ENCODE measurements at places on chromosomes 5 and 9.

GRCh38 chr5:170880084-170880483 is 18.3 kb downstream of the RANBP17 start:
- no peak for DNase-seq

DNA sequence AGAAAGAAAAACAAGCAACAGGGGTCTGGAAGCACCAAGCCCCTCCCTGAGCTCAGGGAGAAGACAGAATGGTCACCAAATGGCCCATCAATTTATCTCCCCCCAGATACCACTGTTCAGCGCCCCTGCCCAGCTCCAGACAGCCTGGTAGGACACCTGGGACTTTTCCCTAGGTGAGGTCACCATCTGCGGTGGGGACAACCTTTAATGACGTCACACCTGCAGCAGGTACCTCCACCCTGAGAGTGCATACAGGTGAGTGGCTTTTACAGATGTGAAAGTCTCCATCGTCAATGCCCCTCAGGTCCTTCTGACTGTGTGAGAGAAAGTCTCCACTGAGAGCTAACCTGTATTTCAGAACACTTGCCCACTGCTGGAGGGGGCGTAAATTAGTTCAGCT is 34.3 kb upstream of the LAMC3 start:
- DNase-seq = peak; percentile 10

DNA sequence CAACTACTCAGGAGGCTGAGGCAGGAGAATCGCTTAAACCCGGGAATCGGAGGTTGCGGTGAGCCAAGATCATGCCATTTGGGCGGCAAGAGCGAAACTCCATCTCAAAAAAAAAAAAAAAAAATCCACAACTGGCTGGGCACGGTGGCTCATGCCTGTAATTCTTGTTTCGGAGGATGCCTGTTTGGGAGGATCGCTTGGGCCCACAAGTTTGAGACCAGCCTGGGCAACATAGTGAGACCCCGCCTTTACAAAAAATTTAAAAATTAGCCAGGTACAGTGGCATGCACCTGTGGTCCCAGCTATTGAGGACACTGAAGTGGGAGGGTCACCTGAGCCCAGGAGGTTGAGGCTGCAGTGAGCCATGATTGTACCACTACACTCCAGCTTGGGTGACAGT is 1.9 kb upstream of the EIF4EBP3 start:
- DNase-seq = no peak

GRCh38 chr5:4348423-4348822 is 752.8 kb downstream of the IRX1 start:
- DNase-seq = no peak

DNA sequence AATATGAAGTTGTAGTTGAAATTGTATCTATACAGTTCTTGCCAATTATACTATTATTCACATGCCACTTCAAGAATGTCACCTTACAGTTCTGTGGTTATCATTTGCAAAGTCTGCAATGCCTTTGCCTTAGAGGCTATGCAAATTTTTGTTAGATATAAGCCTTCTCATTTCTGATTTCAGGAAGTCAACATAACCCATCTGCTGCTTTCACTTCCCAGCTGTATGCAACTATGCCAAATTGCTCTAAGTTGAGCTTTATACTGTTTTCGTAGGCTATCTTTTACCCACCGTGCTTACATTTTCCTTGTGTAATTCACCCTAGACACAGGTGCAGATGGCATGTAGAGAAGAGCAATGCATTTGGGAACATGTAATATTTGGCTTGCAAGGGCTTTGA is 1083.0 kb downstream of the CDH9 start:
- no peak for DNase-seq

DNA sequence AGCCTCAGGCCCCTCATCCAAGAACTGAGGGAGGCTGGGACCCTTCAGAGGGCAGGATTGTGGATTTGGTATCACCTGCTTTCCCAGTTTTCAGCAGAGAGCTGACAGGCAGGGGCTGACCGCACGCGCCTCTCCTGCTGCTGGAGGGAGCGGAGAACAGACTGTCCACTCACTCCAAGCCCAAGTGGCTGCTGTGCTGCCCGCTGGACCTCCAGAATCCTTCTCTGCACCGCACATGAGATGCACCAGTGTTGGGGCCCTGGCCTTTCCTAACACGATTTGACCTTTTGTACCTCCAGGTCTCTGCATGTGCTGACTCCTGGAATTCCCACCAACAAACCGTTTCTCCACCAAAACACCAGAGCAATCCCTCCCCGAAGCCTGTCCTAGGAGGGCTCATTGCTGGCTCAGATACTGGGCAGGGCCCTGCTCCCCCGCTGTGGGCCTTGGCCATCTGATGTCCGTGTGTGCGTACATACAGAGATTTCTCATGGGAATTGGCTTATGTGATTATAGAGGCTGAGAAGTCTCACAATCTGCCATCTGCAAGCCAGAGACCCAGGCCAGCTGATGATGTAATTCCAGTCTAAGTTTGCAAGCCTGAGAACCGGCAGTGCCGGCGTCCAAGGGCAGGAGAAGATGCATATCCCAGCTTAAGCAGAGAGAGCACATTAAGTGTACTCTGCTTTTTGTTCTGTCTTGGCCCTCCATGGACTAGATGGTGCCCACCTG is 141.7 kb downstream of the GADD45G start:
- DNase-seq = peak; percentile 76

DNA sequence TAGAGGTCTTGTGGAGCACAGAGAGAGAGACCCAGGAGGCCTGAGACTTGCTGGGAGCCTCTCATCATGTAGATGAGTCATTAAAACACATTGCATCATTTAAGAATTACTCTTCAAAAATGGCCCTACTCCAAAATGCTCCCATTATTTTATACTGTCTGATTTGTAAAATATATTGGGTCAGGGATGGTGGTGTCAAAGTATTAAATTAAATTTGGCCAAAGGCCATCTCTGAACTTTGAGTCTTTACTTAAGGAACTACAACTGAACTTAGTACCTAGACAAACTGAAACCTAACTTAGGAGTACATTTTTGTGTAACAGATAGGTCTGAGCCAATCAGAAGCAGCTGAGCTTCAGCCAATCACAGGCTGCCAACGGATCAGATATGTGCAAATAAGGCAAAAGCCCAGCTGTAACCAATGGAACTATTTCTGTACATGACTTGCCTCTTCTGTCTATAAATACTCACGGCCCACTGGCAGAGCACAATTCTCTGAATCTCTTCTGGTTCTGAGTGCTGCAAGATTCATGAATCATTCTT is 657.2 kb downstream of the TLE1 start:
- DNase-seq = no peak

GRCh38 chr9:85108229-85108628 is 438.7 kb downstream of the NTRK2 start:
- no peak for DNase-seq

GRCh38 chr9:21906213-21906612 is 88.0 kb downstream of the CDKN2A start:
- DNase-seq = no peak

GRCh38 chr5:136032564-136032963 is 3.8 kb downstream of the TGFBI start:
- no peak for DNase-seq

GRCh38 chr5:7759257-7759871 is 91.6 kb downstream of the CFAP90 start:
- no peak for DNase-seq

DNA sequence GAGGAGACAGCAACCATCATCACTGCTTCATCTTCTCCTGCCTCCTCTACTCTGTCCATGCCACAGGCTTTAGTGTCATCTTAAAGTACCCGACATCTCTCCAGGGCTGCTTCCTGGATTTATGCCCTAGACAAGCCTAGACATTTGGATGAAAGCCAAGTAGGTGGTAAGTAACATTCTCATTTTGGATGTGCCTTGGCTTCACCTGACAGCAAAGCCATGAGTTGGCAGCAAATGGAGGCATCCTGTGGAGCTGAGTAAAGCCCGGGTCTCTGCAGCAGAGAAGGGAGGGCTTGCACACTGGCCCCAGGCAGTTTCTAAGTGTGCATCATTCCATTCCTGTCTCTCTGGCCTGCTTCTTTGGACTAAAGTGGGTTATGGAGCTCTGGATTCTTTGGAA is 299.1 kb downstream of the DMAC1 start:
- DNase-seq = no peak

DNA sequence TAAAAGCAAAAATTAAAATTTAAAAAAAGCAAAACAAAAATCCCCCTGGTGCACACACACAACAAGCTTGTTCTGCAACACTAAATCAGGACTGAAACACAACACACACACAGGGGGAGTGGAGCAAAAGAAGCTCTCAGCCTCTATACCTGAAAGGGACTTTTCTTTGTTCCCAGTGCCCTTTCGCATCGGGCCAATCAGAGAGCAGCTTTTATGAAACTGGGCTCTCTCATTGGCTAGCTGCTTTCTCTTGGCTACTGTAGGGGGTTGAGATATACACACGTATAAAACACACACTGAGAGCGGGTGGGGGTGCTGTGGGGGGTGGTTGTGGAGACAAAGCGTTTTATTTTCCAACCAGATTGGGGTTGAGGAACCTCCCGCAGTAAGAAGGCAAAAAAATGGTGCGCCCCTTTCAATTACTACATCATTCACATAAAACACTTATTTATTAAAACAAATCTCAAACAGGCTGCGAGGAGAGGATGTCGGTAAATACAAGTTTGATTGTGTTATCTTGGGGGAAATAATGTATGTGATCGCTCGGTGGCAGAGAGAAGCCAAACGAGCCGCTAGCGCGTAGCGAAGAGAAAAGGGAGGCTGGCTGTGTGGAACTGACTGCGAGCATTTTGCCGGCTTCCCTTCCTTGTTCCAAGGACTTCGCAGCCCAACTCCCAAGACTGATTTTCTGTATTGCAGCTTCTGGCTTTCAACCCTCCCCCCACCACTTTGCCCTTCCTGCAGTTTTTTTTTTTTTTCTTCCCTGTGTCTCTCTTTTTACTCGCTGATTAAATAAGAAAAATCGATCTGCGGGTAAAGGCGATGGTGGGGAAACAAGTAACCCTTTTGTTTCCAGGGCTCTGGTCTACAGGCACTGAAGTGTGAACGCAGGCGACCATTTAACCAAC is 2.5 kb upstream of the ZNF608 start:
- DNase-seq = peak; percentile 65

- no peak for DNase-seq
Observed at GRCh38 chr5:68679041-68679440, 414.8 kb upstream of the SLC30A5 start.
